ENCODE measurements at places on chromosomes 1 and 21.

DNA sequence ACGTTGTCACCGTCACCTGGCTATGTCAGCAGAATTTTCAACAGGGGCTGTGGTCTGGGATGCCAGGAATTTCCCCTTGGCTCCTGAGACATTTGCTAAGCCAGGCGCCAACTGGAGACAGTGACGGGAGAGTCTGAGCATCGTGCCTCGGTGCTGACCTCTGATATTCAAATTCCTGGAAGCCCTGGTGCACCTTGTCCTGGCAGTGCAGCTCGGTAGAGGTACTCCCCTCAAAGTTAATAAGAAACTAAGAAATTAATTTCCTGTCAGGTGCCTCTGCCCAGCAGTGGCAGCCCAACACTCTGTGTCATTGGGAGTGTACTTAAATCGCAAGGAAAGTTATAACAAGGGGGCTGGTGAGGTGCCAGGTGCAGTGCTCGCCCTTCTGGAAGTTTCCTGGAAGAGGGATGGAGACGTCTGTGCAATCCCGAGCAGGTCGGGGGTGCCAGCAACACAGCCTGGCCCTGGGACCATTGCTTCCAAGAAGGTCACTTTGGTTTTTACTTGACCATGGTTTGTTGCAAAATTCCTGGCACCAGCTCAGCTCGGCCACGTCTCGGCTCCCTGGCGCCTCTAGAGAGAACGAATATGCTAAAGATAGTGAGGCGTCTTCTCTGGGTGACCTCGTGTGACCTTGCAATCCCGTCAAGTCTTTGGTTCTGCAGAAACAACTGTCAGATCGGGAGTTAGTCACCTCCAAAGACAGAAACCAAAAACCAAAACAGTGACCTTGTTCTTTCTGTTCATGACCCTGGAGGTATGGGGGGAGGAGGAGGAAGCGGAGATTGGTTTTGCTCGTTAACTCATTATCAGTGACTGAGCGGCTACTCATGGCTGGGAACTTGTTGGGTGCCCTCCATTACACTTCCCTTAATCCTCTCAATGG, 149.5 kb upstream of the VAMP3 start:
- no peak for DNase-seq

- DNase-seq, result no peak
Observed at GRCh38 chr1:41809692-41810091, 109.0 kb downstream of the HIVEP3 start.

- DNase-seq, result peak; percentile 36
Observed at GRCh38 chr1:235417086-235417697, 50.0 kb downstream of the TBCE start.

DNA sequence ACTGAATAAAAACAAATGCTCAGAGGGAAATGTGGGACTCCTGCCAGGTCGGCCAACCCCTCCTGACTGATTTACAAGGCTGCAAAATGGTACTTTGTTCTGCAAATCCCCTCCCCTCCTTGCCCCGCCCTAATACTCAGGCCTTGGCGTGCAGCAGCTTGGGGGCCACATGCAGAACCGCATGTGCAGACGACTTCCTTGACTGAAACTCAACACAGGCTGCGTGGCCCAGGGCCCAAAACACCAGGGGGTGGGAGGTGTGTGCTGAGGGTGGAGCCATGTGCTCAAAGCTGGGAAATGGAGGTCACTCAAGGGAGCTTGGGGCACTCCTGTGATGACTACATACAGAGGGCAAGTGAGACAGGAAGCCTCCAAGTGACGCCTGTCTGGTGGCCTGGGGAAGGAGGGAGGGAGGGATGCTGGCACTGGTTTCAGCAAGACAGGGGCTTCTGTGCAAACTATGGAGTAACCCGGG, 87.2 kb downstream of the MRPL37 start:
- peak; percentile 36 for DNase-seq

DNA sequence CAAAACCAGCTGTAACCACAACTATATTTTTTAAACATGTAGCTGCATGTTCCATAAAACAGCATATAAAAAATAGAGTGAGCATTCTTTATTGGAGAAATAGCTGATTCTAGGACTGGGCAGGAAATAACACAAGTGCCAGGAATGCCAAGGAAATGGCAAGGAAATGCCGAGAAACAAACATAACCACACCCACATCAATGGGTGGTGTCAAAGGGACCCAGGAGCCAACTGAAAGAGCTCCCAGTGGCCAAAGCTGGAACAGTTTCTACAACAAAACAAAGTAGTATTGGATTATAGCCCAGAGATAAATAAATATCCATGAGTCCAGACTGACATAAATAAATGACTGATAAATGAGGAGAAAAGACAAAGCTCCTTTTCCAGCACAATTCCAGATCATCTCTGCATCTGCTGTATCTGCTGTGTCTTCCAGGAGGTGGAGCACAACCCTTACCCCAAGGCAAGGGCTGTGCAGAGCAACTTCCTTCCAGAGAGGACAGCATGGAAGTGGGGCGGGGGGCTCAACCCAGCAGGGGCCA, 28.1 kb downstream of the ADARB1 start:
- no peak for DNase-seq

DNA sequence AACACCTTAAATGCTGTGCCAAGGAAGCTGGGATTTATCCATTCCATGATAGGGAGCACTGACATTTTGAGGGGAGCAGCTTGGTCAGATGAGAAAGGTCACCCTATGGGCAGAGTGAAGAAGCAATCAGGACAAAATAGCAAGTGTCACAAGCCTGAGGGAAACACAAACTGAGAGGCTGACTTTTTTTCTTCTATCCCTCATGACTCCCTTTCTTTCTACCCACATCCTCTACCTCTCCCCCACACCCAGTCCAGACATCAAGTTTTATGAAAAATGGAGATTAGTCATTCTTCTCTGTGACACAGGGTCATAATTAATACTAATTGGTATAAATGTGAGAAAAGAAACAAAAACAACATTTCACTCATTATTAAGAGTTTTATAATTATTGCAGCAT, 103.1 kb downstream of the SLC25A24 start:
- DNase-seq, result no peak
